NCI-H1694 (cell line): ENCODE measurements at places on chromosomes 2 and 18.
A peak's percentile ranks its signal among the peaks of the same experiment; 100 is the strongest.

DNA sequence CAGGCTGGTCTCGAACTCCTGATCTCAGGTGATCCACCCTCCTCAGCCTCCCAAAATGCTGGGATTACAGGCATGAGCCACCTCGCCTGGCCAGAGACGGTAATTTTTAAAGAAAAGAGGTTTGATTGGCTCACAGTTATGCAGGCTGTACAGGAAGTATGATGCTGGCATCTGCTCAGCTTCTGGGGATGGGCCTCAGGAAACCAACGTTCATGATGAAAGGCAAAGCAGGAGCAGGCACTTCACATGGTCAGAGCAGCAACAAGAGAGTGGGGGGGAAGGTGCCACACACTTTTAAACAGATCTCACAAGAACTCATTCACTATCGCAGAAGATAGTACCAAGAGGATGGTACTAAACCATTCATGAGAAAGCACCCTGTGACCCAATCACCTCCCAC, 38.0 kb upstream of the GPD2 start:
- no peak for DNase-seq

DNA sequence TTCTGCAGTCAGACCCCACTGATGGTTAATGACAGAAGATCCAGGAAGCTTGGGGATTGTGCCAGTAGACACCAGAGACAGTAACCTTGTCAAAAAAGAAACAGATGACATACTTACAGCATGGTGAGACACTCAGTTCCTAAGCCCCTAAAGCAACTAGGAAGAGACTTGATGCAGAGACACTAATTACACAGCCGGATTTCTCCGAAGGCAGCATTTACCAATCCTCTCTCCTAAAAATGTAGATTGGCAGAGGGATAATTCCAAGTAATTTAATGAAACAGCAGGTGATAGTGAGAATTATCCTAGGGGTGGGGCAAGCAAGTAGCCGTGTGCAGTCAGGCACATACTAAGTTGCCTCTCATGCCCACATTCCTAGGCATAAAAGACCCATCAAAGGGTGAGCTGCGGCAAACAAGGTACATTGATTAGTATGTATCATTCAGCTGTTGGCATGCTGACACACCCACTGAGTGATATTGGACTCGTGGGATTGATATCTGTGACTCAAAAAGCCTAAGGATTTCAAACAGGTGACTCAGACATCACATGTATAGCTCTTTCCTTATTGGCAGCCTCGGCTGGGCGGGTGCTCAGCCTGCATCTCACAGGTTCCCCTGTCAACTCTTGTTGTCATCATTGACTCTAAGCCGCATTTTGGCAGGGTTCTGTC, 296.7 kb upstream of the ATP5MC3 start:
- no peak for DNase-seq

- no peak for DNase-seq
Measured at GRCh38 chr2:220955776-220956175, 616.3 kb downstream of the EPHA4 start.

- no peak for DNase-seq
Measured at GRCh38 chr18:48790869-48791635, 159.7 kb downstream of the SMAD7 start.

DNA sequence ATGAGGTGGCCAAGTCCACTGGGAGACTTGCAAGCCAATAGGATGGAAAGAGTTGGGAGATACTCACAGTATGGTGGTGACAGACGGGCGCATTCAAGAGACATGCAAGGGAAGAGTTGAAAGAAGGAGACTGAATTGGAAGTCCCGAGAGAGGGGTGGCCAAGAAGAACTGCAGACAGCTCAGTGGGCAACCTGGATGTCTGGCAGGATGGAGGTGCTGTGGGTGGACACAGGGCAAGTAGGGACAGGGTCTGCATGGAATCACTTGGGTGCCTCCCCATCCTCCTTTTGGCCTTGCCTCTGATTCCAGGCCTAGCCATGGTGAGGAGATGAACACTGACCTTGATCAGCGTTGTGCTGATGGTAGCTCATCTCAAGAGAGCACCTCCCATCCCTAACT, 235.7 kb upstream of the COPS8 start:
- no peak for DNase-seq

- DNase-seq = peak; percentile 66
Measured at GRCh38 chr2:11411768-11412448, 54.1 kb downstream of the E2F6 start.

- DNase-seq = no peak
Measured at GRCh38 chr2:119473621-119474370, 42.1 kb downstream of the TMEM37 start.

DNA sequence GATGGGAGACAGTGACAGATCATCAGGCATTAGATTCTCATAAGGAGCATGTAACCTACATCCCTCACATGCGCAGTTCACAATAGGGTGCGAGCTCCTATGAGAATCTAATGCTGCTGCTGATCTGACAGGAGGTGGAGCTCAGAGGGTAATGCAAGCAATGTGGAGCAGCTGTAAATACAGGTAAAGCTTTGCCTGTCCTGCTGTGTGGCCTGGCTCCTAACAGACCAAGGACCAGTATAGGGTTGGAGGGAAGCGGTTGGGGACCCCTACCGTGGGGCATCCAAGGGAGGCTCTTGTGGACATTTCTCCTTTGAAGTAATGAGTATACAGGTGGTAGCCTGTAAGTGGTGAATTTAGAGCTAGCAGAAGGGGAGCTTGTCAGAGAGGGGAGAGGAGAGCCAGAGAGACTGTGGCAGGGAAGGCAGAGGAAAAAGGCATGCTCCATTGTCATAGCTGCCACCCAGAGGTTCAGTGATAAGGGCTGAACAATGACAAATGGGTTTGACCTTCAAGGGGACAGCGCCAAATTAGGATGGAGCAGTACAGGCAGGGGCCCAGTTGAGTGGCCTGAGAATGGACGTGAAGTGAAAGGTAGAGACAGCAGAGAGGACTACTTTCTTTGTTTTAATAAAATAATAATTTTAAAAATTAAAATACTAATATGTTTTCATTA, 15.2 kb upstream of the TMBIM1 start:
- DNase-seq = no peak

DNA sequence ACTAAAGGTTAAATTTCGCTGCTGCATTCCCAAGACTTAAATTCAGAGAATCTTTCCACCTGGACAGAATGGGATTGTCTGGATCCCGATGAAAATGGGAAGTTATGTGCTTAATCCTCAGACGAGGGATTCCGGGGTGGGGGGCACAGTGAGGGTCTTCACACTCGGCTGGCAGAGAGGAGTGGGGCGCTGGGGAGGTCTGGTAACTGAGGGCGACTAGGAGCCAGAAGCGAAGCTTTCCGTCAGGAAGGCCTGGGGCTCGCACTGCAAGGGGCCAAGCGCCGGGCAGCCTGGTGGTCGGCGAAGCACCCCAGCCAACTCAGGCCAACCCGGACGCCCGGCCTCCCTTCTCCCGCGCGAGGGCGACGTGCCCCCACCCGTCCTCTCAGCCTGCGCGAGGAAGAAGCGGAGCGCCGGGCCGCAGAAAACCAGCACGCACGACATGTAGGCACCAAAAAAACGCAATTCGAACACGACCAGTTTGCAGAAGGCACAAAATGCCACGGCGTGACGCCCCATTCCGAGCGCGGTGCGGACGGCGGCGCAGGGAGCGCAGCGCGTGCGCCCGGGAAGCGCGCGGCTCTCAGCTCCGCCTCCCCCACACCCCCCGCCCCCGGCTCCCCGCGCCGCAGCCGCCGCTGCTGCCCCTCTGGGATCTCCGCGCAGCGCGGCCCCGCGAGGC, 188.1 kb downstream of the ZEB2 start:
- DNase-seq = no peak

DNA sequence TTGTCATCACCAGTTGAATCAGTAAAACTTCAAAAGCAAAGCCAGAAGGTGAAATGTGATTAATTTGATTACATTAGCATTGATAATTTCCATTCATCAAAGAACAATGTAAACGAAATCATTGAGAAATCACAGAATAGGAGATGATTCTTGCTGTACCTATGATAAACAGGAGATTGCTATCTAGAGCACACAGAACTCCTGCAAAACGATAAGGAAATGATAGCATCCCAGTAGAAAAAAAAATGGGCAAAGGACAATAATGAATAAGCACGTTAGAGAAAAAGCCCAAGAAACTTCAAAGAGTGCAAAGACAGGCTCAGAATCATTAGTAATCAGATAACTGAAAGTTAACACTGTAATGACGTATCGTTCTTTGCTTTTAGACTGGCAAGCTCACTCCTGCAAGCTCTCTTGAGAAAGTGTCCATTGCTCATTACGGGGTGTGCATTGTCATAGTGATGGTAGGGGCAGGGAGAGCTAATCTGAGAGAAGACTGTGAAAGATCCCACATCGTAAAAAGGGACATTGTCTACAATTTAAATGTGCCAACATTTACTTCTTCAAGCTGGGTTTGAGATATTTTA, 143.6 kb downstream of the SPP2 start:
- DNase-seq = no peak

DNA sequence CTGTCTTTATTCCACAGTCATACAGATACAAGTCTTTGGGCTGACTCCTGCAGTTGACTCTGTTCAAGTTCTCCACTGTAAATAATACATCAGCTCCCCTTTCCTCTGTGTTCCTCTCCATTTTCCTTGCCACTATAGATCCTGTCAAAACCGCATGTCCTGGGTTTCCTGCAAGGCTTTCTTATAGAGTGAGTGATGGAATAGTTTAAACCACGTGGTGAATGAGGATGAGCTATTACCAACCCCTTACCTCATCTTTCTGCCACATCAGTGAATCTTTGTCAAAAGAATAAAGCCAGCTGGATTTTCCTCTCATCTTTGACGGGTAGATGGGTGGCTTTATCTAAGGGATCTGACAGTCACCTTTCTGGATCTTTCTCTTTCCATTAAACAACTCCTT, 3.9 kb upstream of the GALNT14 start:
- DNase-seq = no peak

DNA sequence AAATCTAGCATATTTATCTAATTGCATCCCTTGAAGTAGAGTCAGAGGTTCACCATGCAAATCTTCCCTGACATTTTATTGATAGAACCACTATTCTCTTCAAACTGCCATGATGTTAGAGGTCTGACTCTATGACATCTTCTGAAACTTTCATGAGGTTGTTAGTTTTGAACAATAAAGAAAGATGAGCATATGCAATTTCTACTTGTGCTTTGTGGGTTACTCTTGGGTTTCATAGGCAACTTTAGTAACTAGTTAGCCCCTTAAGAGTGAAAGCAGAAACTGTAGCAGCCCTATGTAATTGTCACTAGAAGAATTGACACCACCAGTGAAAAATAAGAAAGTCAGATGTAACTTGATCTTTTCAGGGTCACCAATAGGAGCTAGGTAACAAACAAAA, 53.1 kb upstream of the ZEB2 start:
- DNase-seq = no peak

GRCh38 chr2:5231287-5231686, 460.9 kb upstream of the SOX11 start:
- no peak for DNase-seq

DNA sequence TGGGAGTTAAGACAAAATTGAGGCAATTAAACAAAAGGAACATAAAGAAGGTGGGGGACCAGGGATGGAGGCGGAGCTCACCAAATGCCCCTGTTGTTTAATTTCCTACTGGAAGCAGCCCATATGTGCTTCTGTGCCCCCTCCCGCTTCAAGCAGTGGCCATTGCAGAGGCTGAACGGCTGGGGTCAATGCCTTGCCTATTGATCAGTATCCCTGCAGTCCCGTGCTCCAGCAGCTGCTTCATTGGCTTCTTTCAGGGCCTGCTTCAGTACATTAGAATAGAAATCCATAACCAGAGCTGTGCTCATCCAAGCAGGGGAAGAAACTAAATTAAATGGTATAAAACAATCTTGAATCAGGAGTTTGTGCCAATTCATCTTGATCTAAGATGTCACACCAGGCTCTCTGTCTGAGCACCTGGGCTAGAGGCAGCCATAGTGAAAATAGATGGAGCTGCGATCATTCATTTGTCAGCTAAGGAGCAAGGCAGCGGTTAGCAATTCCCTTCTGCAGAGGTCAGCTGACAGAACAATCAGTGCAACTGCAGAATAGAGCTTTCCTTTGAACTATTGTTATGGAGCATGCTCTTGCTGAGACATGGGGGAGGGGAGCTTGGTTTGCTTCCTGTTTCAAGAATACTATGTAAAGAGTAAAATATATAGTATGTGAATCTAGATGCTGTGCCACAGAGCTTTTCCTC, 222.4 kb downstream of the WDR7 start:
- no peak for DNase-seq

DNA sequence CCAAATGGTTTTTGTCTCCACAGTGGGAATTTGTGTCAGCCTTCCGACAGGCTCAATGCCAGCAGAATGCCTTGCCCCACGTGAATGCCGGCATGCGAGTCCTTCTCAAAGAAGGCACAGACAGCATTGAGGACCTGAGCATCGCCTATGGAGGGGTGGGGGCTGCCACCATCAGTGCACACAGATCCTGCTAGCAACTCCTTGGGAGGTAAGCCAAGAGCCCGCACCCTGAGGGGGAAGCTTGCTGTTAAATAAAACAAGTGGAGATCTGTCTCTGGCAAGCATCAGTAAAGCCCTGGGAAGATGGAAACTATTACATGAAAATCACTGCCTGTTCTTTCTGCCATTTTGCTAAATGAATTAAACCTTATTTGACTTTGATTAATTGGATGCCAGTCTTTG, 67.5 kb upstream of the BZW1 start:
- DNase-seq = no peak

DNA sequence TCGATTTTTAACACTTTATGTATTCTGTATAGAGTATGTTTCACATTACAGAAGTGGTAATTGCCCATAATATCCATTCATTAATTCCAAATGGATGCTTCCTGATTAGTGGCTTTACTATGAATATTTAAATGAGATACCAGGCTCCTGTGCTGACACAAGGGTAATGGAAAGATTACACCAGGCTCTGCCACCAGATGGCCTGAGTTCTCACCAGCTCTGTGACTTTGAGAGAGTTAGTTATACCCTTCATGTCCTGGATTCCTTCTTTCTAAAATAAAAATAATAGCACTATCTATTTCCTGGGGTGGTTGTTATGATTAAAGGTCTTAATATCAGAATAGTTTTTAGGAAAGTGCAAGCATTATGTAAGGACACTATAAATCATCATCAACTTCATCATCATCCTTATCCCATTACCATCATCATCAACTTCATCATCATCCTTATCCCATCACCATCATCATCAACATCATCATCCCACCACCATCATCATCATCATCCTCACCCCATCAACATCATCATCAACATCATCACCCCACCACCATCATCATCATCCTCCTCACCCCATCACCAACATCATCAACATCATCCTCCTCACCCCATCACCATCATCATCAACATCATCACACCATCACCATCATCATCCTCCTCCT, 151.8 kb downstream of the DNER start:
- DNase-seq = no peak

DNA sequence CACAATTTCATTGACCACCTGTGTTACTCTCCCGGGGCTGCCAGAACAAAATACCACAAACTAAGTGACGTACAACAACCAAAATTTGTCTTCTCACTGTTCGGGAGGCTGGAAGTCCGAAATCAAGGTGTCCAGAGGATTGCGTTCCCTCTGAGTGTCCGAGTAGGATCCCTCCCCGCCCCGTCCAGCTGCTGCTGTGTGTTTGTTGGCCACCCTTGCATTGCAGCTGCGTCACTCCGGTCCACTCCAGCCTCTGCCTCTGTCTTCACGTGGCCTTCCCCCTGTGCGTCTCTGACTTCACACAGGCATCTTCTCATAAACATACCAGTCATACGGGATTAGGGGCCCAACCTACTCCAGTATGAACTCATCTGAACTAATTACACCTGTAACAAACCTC, 251.8 kb upstream of the SMIM21 start:
- DNase-seq = no peak

- DNase-seq = peak; percentile 39
Measured at GRCh38 chr2:130372055-130372832, 16.4 kb downstream of the PTPN18 start.

GRCh38 chr2:121532894-121533293, 2.2 kb downstream of the RNU4ATAC start:
- DNase-seq = no peak
